Chondrocyte (in vitro differentiated cells): ENCODE measurements at places on chromosomes 5 and 9. TPM values are rescaled to one million over a fixed set of nuclear protein-coding genes. Genes with fewer than 3 reads are reported as not detected.

DNA sequence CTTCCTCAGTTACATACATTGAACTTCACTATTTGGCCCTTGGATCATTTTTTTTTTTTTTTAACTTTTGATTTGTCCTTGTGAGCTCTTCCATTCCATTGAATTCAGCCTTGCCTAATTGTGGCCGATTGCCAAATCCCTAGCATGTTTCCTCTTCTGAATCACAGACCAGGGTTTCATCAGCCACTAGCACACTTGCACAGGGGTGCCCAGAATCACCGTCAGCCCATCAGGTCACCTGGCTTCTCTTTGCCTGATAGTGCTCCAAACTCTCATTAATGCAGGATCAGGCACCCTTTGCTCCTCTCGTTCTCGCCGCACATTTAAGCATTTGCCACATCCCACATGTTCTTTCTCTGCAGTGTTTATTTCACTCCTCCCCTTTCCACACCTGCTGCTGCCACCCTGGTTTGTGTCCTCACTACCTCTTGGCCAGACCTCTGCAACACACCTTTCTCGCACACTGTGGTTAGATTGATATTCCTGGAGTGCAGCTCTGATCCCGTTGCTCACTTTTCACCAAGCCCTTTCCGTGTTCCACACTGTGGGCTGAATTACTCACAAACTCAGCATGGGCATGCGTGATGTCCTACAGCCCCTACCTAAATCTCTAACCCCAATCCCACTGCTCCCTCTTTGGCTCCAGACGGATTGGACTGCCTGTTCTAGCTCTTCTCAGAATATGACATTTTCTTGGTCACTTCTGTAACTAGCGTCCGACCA lies 9.8 kb downstream of the PIK3R1 start:
- no peak for DNase-seq
- peaks cover 68% of the 10 kb centered on the region for H3K4me1 ChIP-seq
- peak overlapping the region; percentile 77 for H3K27ac ChIP-seq
- H3K4me3 ChIP-seq: peak overlapping the region; percentile 18
- peaks cover 24% of the 10 kb centered on the region for H3K36me3 ChIP-seq
- no peaks in the 10 kb centered on the region for H3K27me3 ChIP-seq

DNA sequence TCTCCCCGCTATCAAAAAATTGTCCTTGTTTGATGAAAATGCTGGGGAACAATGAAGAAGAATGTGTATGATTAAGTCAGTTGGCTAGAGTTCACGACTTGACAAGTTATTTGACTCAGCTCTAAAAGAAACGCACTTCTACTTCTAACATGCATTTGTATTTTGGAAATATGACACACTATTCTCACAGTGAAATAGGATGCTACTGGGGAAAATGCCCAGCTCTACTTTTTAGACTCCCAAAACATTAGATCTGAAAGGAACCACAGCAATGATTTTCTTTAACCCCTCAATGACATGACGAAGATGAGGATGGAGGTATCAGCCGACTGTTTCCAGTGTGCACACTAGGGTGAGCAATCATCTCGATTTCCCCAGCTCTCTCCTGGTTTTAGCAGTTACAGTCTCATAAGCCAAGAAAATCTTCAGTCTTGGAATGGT lies 83.6 kb upstream of the PCSK1 start:
- H3K36me3 ChIP-seq: no peaks in the 10 kb centered on the region
- H3K27me3 ChIP-seq: peaks cover 22% of the 10 kb centered on the region
- H3K4me3 ChIP-seq: no peak overlapping the region
- no peak overlapping the region for H3K27ac ChIP-seq
- no peaks in the 10 kb centered on the region for H3K4me1 ChIP-seq

DNA sequence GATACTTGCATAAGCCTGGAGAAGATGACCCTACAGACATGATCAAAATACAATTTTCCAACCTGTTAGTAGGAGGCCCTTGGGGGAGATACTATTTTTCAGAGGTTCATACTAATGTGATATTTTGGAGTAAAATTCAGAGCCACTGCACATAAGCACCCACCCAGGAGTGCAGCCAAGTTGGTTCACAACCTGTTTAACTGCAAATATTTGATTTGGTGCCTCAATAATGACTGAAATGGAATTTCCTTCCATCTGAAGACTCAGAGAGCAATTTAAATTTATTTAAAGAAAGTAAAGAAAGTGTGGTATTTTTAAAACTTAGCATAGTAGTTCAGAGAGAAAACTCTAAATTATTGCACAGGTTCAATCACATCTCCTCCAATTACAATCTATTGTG lies 77.5 kb upstream of the FBN2 start:
- no peak for DNase-seq
- no peaks in the 10 kb centered on the region for H3K36me3 ChIP-seq
- no peak overlapping the region for H3K27ac ChIP-seq
- peaks cover 21% of the 10 kb centered on the region for H3K4me1 ChIP-seq

GRCh38 chr5:165508286-165508685 lies 2002.9 kb downstream of the MAT2B start:
- DNase-seq: no peak
- H3K36me3 ChIP-seq: no peaks in the 10 kb centered on the region
- no peaks in the 10 kb centered on the region for H3K4me1 ChIP-seq
- peaks cover 3% of the 10 kb centered on the region for H3K27me3 ChIP-seq

DNA sequence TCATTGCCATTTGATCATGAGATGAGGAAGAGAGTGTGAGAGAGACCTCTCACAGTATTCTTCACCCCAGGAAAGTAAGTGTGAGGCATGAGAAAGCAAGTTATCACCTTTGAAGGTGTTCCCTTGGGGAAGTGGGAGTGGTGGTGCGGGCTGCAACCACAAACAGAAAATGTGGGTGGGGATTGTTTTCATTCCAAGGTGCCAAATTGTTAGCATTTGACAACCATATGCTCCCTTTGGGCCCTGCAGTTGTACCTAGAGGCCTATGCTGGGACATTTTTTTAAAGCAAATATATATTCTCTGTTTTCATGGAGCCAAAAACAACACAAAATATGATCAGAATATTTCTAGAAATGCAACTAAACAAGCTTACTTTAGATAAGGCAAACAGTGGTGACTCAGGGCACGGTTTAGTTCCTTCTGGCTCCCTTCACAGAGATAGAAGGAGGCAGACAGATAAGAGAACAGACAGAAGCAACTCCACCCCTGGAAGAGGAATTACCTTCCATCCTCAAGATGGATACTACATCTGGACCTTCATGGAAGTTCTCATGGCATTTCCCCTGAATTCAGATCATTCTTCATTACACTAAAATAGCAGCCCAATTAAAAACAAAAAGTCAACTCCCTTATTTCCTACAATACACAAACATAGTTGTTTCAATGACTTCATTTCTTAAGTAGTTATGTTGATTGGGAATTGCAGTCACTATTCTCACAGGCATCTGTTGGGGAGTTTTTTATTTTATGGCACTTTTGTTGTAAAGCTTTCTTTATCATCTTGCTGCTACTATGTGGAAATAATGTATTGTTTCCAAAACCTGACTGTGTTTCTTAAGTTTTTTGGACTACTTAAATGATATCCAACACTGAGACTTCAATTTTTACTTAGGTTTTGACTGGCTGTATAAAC lies 416.6 kb downstream of the PLK2 start:
- no peaks in the 10 kb centered on the region for H3K36me3 ChIP-seq
- no peaks in the 10 kb centered on the region for H3K27me3 ChIP-seq
- no peak overlapping the region for H3K4me3 ChIP-seq
- H3K4me1 ChIP-seq: peaks cover 2% of the 10 kb centered on the region
- no peak for DNase-seq

GRCh38 chr5:102922799-102923477 lies 167.8 kb downstream of the PAM start:
- no peak for DNase-seq
- no peak overlapping the region for H3K27ac ChIP-seq

ARSI gene
- total RNA-seq: 1.9 to 2.4 TPM (median 2.4 TPM) in 3 replicates

WDR5 gene
- 22.2 to 24.2 TPM (median 23.9 TPM) in 3 replicates for total RNA-seq

MARCOL gene
- total RNA-seq: not detected in 3 replicates
